ENCODE measurements at places on chromosomes 16 and 17.
A peak's percentile ranks its signal among the peaks of the same experiment; 100 is the strongest.

DNA sequence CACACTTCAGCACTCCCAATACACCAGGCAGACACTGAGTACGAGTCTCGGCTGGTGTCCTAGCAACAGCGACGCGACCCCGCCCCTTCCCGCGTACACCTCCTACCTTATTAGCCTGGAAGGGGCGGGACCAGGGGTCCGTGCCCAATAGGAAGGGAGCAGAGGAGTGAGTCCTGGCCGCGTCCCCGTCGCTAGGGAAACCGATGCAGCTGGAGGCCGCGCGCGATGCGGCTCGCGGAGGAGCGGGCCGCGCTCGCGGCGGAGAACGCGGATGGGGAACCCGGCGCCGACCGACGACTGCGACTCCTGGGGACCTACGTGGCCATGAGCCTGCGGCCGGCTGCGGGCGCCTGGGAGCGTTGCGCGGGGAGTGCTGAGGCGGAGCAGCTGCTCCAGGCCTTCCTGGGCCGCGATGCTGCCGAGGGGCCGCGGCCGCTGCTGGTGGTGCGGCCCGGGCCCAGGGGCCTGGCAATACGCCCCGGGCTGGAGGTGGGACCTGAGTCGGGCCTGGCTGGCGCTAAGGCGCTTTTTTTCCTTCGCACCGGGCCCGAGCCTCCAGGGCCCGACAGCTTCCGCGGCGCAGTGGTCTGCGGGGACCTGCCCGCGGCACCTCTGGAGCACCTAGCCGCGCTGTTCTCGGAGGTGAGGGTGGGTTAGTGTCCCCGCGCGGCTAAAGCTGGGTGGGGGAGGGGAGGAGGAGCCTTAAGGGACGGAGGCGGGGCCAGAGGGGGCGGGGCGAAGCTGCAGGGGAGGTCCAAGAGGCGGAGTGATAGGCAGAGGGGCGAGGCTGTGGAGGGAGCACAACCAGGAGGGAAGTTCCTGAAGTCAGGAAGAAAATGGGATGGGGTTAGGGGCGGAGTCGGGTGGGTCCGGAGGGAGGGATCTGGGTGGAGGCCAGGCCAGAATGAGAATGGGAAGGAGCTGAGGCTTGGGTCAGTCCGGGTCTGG lies at the start of gene DNAH9:
TSS of gene DNAH9 (plus strand) at position 197 of the 948 bp plus-strand sequence. CDS start at position 226, 29 bp downstream.
- no peak for DNase-seq

DNA sequence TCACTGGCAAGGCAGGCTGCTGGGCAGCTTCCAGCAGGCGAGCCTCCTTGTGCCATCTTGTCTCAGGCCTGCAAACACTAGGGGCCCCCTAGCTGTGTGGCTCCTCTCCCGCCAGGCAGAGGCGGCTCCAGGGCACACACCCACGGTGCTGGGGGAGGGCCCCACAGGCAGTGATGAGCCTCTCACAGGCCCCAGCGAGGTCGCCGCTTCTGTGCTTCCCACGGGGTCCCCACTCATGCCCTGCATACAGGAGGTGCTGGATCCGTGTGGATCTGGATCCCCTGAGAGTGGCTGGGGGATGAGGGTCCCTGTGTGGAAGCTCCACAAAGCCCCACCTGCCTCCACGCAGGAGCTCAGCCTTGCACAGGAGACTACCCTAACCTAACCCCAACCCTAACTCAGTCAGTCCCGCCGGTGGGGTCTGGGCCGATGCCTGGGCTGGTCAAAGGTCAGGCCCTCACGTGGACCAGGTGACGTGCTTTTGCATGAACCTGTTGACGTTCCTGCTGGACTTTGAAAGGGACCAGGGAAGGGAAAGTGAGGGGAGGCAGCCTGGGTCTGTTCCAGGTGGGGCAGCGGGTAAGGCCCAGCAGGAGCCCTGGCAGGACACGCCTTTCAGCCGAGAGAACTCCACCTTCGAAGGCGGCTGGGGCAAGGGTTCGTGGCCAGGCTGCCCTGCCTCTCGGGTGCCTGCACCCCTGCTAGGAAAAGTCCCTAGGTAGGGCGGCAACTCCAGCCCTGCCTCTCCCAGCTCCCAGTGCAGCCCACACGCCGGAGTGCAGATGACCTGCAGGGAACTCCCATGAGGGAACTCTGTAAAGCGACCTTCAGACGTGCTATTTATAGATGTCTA lies 5.2 kb downstream of the SECTM1 start:
- no peak for DNase-seq

DNA sequence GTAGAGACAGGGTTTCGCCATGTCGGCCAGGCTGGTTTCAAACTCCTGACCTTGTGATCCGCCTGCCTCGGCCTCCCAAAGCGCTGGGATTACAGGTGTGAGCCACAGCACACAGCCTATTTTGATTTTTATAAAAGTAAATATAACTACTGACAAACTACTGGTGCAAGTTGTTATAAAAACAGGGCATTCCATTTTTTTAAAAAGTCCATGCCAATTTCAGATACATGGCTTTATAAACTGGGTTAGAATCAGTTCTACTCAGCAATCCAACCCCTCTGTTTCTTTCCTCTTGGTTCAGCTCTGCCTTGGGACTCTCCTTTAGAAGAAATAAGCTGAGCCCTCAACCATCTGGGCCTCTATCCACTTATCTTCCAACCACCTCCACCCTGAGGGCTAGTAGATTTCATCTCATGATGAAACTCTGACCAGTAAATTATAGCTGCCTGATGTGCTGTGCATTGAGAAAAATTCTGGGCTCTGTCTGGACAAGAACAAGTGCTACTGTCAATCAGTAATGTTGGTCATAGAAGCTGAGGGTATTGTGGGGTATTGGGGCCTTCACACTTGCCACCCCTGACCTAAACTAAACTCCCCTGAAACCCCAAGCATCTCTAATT lies 10.2 kb downstream of the RANBP10 start:
- no peak for DNase-seq

GRCh38 chr17:55159251-55159650 lies 105.5 kb upstream of the HLF start:
- DNase-seq = no peak

GRCh38 chr16:84277244-84277823 lies 17.3 kb upstream of the WFDC1 start:
- peak; percentile 47 for DNase-seq

DNA sequence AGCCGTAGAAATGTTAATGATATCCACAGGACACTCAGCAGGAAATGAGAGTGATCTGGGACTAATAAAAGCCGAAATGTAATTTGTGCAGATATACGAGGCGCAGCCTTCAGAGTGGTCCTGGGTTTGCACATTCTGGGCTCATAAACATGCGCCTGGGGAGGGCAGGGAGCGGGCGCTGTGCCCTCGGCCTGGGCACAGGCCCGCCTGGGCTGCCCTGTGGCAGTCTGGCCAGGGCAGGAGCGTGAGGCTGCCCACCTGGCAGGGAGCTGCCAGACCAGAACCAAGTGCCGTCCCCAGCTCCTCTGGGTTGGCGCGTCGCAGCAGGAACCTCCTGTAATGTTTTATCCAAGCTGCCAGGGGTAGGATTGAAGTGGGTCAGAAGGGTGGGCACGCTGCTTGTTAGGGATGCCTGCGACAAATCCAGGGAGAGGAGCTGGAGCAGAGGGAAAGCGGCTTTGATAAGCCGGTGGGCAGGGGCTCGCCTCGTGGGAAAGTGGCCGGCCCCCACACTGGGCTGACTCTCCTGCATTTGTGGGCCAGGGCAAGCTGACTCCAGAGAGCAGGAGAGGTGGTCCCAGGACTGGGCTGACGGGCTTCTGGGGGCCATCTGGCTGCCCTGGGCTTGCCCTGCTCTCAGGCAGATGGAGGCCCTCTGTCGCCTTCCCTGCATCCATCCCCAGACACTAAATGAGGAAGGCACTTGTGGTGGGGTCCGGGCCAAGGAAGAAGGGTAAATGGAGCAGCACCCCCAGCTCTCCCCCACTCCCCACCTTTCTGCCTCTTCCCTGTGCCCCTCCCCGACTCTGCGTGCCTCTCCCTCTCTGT lies 45.9 kb downstream of the SREBF1 start:
- no peak for DNase-seq

- DNase-seq = no peak
These were observed 13.5 kb upstream of the MTMR4 start for GRCh38 chr17:58527949-58528348.

GRCh38 chr17:39014795-39015545 lies 47.8 kb upstream of the FBXO47 start:
- DNase-seq = no peak

GRCh38 chr16:53022374-53022773 lies 30.3 kb downstream of the CHD9NB start:
- DNase-seq = no peak

GRCh38 chr16:3690980-3691720 lies 26.2 kb downstream of the TRAP1 start:
- DNase-seq = no peak

Measured in stimulated activated CD8-positive, alpha-beta memory T cell treated with anti-CD3 and anti-CD28 coated beads, Interleukin-4, amount 100 ng/mL, for 4 hours (primary cell).